ENCODE measurements at places on chromosomes 4 and X.

DNA sequence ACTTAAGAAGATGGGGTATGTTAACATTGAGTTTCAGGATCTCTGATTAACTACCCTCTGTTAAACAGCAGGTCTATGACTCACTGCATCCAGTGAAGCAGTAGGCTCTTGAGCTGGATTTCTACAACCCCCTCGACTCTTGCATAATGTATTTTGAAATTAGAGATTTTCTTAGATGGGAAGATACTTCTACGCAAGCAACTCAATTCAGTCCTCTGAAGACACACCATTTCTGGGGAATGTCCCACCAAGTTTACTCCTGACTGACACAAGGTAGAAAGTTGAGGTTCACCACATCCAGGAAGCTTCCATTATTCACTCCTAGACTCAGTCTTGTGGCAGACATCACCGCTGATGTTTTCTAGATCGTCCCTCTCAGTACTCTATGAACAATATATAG is 12.9 kb downstream of the PALLD start:
- peak; percentile 40 for DNase-seq

DNA sequence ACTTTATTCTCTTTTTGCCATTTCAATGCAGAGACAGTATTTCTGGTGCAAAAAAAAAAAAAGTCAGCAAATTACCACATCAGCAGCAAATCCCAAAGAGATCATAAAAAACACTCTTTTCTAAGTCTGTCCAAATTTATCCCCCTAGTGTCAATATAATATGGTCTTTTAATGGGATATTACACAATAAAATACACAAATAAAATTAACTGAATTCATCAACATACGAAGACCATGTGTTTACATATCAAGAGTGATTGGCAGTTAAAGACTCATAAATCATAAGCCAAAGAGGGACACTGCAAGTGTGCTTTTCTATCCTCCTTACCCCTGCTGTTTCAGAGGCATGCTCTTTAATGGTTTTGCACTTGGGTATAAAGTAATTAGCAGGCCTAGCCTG is 340.2 kb upstream of the DKK2 start:
- DNase-seq = no peak

- no peak for DNase-seq
Measured at GRCh38 chrX:56738670-56739069, 9.6 kb downstream of the NBDY start.

GRCh38 chrX:27565992-27566391 is 24.2 kb upstream of the DCAF8L2 start:
- DNase-seq = peak; percentile 75

- peak; percentile 54 for DNase-seq
Measured at GRCh38 chr4:142846108-142846728, at the start of gene INPP4B. Gene INPP4B (minus strand): TSS chr4:142846301.

DNA sequence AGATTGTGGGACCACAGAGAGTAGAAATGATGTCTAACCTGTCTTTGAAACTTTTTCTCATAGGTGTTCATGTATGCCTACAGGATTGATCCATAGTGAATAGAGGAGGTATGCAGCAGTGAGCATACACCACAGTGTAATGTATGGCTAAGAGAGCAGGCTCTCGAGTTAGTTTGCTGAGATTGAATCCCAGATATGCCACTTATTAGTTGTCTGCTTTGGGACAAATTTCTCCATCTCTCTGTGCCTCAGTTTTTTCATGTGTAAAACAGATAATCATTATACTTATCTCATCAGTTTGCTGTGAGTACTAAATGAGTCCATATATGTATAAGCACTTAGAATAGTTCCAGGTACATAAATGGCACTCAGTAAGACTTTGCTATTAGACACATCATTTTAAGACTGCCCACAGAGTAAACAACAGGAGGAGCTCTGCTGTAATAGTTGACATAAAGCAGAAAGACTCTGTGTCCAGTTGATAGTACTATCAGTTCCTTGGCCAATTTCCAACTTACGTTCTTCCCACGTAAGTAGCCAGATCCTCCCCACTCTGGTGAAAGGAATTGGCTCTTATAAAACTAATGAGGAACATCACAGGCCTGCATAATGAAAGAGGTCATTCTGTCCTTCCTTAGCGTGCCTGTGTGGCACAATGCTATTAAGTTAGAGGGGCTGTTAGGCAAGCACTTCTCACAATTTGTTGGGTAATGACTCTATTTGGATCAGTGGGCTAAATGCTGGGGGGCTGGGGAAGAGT is 20.7 kb upstream of the RNF150 start:
- DNase-seq = no peak

GRCh38 chr4:27442146-27442545 is 581.5 kb downstream of the STIM2 start:
- no peak for DNase-seq

- no peak for DNase-seq
Measured at GRCh38 chrX:73987166-73987565, 316.8 kb upstream of the ZCCHC13 start.

DNA sequence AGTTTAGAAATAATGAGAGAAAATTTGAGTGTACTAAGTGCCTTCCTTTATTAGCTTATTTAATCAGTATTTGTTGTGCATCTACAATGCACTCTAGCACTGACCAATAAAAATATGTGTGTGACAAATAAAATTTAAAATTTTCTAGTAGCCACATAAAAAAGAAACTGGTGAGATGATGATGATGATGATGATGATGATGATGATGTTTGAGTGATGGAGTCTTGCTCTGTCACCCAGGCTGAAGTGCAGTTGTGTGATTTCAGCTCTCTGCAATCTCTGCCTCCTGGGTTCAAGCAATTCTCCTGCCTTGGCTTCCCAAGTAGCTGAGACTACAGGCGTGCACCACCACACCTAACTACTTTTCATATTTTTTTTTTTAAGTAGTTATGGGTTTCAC is 110.2 kb downstream of the RNF150 start:
- DNase-seq = no peak

DNA sequence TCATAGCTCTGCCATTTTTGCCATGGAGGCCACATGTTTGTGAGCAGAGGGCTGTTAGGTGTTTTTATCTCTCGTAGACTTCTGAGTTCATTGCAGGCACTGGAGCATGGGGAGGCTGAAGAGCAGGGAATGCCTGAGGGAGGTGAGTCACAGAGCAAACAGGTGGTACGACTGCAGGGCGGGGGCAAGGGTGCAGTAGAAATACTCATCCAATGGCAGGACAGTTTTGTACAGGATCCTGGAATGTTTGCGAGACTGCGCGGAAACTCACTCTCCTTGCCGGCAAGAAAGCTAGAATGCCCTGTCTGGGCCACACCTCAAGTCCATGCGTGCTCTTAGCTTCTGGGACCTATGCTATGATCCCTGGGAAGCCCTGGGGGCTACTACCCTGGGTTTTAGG is 20.0 kb upstream of the VCX2 start:
- no peak for DNase-seq

DNA sequence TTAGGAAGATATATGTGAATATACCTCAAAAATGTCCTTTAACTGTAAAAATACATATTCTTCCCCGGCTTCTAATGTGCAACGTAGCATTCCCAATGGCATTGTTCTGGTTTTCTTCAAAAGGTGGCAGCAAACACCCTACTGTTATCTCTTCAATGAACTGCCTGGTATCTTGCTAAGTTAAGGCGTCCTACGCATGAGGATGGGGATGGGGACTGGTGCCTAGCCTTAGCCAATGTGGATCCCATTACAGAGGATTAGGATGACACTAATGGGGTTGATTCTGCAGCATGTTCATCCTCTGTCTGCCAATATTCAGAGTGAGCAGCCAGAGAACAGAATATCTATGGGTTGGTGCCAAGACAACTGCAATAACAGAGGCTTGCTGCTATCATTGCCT is 334.9 kb upstream of the ADGRL3 start:
- DNase-seq = peak; percentile 11

DNA sequence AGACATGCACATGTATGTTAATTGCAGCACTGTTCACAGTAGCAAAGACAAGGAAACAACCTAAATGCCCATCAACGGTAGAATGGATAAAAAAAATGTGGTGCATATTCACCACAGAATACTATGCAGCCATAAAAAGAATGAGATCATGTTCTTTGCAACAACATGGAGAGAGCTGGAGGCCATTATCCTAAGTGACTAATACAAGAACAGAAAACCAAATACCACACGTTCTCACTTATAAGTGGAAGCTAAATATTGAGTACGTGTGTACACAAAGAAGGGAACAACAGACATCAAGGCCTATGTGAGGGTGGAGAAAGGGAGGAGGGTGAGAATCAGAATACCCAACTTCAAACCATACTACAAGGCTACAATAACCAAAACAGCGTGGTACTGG is 17.4 kb upstream of the LNX1 start:
- DNase-seq = no peak

- no peak for DNase-seq
Measured at GRCh38 chrX:132266583-132267355, 47.5 kb upstream of the RAP2C start.

GRCh38 chrX:9957743-9958142 is 9.4 kb upstream of the CLDN34 start:
- DNase-seq = no peak

DNA sequence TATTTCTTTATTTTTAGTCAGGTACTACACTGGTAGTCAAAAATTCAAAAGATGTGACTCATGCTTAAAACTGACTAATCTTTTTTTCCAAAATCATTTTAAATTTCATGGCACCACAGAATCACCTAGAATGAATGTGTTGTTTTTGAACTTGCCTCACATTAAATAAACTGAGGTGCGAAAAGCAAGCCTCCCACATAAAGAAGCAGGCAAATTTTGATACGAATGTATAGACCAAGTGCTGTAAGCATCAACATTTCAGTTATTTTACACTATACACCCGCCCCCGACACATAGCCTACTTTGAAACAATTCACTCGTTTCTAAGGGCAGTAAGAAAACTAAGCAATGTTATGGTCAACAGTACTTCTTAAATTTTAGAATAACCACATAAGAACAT is 94.3 kb downstream of the MRPL1 start:
- DNase-seq = no peak

DNA sequence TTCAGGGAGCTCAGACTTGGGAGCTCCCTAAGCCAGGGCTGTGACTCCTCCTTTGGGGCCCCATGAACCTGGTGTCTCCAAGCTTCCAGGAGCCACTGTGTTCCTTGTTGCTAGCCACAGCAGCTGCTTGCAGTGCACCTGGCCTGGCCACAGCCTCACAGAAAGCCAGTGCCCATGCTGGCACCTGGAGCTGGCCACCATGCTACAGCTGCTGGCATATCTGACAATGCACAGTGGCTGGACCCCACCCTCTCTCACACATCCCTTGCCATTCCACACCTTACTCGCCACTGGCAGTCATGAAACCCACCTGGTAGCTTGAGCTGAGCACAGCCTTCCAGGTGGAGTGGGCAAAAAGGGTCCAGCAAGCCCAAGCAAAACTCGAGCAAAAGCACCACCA is 441.7 kb downstream of the ARAP2 start:
- DNase-seq = no peak

DNA sequence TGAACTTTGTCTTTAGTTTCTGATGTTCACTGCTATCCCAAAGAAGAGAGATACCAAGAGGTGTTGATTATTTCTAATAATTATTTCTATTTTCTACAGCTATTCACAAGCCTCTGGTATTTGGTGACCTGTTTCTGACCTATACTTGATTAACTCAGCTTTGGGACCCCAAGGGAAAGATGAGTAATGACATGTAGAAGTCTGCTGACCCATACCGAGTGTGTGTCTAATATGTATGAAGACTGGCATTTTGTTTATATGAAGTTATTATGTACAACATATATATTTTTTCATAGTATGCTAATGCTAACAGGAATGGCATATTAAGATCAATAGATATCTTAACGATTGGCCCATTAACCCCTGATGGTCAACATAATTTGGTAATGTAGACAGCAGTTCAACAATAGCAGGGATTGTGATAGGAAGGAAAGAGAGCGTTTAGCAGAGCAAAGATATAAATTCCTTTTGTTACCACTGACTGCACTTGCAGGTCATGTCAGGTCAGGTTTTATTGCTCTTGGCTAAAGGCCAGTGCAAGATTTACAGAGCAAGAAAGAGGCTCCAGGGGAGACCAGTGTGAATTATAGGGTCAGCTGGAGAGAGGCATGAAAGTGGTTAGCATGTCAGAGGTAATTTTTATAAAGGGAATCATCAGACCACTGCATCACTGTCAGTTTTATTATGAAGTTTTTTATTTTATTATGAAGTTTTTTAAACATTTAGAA is 94.7 kb upstream of the DIPK2B start:
- peak; percentile 36 for DNase-seq

DNA sequence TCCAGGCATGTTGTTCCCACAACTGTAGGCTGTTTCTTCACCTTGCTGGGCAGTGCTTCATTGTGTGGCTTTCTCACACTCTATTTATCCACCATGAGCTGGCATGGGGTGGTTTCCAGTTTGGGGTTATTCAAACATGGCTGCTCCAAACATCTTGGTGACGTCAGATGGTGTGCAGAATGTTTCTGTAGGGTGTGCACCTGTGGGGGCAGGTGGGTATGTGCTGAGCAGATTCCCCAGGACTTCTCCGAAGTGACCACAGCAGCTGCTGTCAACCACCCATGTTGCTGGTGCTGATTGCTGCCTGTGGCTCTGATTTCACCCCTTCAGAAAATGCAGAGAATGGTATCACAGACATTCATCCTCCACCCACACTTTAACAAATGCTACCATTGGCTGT is 5.0 kb upstream of the PSAPL1 start:
- no peak for DNase-seq

- no peak for DNase-seq
Measured at GRCh38 chrX:67893931-67894330, 350.1 kb downstream of the AR start.

DNA sequence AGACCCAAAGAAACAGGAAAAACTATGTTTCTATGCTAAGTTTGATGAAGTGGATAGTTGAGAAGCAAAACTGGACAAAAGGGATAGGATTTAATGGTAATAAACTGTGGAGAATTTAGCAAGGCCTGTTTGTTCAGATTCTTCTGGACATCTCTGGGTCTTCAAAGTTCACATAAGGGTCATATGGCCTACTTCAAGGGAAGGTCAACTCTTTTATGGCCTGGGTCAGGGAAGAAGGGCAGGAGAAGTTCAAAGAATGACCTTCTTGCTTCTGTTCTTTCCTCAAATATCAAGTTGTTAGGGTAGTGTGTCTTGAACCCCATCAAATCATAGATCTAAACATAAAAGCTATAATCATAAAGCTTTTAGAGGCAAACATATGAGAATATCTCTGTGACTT is 102.7 kb downstream of the SOWAHB start:
- DNase-seq = no peak

DNA sequence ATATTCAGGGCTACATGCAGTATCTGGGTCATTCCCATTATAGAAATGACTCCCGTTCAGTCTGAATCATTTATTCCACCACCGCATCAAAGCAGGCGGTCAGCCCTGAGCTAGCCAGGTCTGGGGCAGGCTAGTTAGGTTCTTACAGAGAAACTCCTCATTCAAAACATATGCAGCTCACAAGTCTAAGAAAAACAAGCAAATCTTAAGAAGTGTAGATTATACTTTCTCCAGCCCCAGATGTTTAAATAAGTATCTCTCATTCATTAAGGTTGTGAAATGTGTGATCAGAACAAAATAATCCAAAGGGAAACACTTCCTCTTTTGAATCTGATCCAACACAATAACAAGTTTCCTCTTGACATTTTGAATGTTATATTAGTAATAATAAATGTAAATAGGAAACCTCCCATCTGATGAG is 441.9 kb downstream of the INPP4B start:
- peak; percentile 77 for DNase-seq

All from brain microvascular endothelial cell (primary cell).